Amygdala (tissue), 56 donors: ENCODE measurements at places on chromosomes 7 and 10.

DNA sequence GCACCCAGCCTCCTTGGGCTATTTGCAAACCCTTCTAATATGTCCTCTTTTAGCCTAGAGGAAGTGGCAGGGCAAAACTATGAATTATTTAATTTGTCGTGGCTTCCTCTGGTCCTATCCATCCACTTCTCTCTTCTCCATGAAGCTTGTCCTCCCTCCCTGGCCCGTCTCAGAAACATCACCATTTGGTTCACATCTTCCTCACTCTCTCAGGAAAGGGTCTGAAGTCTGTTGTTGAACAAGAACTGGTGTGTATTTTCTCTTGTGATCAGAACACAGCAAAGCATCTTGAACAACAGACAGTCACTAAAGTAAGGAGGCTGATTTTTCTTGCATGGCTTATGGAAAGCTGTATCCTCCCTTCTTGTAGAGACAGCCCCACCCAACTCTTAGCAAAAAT, 550.1 kb upstream of the NRP1 start:
- no peak for DNase-seq

GRCh38 chr10:4535521-4535920, 290.5 kb upstream of the AKR1E2 start:
- DNase-seq = no peak

DNA sequence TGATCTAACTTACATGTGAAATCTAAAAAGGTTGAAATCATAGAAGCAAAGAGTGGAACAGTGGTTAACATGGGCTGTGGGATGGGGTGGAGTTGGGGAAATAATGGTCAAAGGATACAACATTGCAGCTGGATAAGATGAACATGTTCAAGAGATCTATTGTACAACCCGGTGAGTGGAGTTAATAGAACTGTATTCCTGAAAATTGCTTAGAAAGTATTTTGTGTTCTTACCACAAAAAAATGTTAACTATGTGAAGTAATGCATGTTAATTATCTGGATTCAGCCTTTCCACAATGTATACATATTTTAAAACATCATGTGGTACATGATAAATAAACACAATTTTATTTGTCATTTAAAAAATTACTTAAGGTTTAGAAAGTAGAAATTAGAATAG, 271.0 kb upstream of the LRRTM3 start:
- no peak for DNase-seq

DNA sequence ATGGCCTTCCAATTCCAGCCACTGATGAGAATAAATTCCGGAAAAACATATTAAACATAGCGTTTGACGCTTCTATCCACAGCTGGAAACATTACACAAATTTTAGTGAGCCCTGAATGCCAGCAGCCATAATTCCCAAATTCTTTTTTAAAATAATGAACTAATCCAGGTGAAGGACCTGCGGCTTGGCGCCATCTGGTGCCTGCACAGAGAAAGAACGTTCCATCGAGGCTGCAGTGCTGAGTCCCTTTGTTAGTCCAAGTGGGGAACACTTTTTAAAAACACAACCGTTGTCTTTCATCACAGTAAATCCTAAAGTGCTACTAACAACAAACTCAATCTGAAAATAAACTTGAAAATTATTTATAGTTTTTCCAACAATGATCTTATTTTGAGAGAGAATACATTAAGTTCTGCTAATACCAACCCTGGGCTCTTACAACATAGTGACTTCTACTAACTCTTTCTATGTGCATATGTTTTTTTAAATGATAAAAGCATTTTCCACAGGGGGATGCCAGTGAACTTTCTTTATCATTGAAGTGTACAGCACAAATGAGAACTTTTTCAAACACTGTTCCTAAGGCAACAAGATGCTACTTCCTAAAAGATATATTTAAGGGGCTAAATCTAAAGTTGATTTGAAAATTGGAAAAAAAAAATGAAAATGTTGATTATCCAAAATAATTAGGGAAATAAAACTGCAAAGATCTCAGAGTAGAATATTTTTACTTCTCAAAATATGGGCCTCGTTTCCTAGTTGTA, 166.9 kb upstream of the RNF32 start:
- DNase-seq = no peak

- DNase-seq = no peak
Measured at GRCh38 chr10:96413151-96413787, 54.5 kb upstream of the OPALIN start.

- no peak for DNase-seq
Measured at GRCh38 chr10:114308531-114309363, 69.7 kb downstream of the VWA2 start.

GRCh38 chr10:30798646-30799185, 169.2 kb upstream of the LYZL2 start:
- DNase-seq = no peak

- no peak for DNase-seq
Measured at GRCh38 chr7:123367484-123368122, 166.8 kb downstream of the IQUB start.

DNA sequence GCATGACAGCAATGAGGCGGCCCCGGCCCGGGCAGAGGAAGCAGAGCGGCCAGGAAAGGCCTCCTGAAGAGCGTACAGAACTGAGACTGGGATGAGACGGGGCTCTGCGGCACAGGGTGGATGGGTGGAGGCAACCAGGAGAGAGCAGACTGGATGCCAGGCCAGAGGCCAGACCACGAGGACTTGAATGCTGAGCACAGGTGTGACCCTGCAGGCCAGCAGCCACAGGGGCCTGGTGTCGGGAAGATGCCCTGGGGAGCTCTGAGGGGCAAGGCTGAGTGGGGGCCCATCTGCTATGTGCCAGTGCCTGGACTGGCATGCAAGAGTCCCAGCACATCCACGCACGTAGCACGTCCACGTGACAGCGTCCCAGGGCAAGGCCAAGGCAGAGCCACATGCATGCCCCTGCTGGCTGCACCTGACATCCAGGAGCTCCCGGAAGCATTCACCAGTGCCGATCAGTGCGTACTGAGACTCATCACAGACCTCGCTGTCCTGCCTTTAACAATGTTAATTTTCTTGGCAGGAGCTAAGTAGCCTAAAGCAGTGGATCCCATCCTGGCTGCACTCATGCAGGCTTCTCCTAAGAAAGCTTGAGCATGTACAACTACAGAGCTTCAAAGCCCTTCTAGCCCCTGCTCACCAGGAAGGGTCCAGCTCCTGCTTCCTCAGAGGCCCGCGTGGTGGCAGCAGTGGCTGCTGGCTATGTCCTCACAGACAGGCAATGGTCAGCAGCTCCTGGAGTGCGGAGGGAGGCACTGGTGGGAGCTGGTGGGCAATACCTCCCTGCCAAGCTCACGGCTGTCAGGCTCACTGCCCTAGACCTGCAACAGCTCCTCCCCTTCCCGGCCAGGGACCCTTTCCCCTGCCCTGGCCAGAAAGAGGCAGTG, 18.0 kb downstream of the GRID1 start:
- DNase-seq = no peak

- no peak for DNase-seq
Measured at GRCh38 chr7:142481548-142481947, 223.7 kb upstream of the PRSS58 start.

- no peak for DNase-seq
Measured at GRCh38 chr7:150668472-150668911, 17.0 kb upstream of the GIMAP2 start.

DNA sequence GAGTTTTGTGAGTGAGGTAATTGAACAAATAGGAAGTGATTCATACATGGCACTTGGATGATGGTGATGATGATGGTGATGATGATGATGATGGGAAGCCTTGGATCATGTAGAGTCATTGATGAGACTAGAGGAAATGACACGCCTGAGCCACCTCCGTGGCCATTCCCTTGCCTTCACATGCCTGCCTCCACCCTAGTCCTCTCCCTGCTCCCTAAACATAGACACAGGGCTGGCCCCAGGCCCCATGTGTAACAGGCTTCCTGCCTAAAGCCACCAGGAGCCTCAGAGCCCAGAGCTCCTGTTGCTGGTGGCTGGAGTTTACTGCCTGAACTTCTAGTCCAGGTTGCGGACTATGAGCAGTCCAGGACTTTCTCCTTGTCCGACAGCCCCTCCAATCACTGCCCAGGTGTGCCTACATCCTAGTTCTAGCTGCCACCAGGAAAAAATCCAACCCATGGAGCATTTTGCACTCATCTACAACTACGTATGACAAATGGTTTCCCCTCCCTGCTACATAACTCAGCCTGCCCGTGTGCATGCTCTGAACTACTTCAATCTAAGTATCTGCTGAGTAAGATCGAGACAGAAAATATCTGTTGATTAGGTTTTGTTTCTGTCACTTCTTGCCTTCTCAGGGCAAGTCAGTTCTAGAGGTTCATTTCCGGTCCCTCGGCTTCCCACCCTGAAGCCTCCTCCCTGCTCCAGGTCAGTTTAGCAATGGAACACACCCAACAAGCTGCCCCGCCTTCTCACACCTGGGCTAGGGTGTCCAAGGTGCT, 35.5 kb upstream of the KDM7A start:
- no peak for DNase-seq

DNA sequence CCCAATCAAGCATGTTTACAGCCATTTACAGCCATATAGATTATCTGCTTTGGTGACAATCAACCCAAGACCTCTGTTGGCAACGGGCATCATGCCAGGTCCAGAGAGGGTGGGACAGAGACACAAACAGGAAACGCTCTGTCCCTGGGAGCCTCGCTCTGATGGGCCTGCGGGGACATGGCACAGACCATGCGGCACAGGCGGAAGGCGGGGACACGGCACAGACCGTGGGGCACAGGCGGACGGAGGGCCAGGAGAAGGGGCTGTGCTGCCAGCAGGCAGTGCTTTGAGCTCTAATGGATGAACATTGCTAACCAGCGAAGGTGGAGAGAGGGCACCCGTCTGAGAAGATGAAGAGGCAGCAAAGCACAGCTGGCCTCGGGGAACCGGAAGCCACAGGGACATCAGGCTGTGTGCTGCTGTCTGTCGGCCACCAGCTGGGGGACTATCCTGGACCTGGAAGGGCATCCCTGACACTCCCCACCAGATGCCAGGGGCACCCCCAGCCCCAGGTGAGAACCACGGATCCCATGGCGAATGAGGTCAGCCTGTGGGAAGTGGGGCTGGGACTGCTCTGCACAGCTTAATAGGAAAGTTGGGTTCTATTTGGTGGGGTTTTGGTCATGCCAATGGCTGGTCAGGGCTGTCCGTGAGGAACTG, 61.0 kb downstream of the DIP2C start:
- peak; percentile 79 for DNase-seq

DNA sequence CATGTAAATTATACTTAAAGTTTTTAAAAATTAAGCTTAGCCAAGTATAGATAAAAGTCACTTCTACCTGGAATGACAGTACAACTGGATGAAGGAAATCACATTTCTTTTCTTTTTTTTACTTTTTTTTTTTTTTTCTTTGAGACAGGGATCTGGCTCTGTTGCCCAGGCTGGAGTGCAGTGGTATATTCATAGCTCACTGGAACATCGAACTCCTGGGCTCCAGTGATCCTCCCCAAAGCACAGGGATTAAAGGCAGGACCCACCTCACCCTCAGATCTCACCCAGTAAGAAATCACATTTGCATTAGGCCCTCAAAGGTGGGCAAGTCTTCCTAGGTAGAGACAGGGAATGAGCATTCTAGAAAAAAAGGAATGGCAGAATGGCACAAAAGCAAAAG, 69.5 kb upstream of the C1GALT1 start:
- DNase-seq = no peak

- DNase-seq = no peak
Measured at GRCh38 chr10:52855546-52856325, 83.2 kb upstream of the MBL2 start.

DNA sequence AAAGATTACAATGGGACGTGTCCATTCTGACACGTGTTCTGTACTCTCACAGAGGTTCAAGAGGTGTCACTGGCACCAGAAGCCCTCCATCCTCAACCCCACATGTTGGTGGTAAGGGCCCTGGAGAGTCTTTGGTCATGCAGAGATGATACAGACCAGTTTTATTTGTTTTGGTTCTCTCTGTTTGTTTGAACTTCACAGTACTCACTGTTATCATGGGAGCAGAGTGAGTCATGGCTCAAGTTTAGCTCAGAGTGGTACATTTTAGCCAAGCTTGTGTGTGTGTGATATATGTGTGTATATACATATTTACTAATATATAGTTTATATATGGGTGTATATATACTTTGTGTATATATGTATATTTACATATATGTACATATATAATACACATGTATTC, 935.6 kb downstream of the GRID1 start:
- DNase-seq = no peak

- no peak for DNase-seq
Measured at GRCh38 chr7:158321936-158322615, 265.5 kb downstream of the PTPRN2 start.

- DNase-seq = no peak
Measured at GRCh38 chr10:50439187-50439586, 184.6 kb downstream of the SGMS1 start.

DNA sequence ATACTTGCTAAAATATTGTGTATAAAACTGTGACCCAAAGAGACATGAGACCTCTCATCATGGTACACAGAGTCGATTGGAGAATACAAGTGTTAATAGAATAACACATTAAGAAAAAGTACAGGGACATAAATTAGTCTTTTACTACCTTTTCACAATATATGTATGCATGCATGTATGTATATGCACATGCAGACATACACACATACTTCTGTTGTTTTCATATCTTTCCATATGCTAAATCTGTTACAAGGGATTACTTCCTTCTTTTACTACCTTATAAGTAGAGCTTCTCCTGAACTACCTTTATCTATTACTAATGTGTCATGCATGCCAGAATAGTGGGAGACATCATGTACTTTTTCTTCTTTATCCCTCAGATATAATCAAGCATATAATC, 131.6 kb downstream of the GPR158 start:
- DNase-seq = no peak

DNA sequence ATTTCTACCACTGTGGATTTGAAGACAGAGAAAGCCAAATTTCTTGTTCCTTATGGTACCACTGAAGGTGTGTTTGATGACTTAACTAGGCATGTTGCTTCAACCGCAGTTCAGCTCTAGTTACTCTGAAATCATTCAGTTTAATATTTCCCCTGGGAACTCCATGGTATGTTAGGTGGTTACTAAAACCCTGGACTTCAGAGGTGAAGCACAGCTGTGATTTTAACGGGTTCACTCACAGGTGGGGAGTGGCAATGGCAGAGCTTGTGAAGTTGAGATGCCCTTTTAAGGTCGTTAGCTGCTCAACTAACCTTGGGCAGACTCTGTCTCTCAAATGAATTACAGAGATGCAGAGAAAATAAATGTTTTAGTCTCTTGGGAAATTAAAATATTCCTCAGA, 163.6 kb upstream of the PHYHIPL start:
- no peak for DNase-seq

GRCh38 chr7:92988941-92989545, 128.7 kb downstream of the SAMD9 start:
- no peak for DNase-seq

GRCh38 chr7:101093906-101094305, 8.6 kb downstream of the TRIM56 start:
- DNase-seq = no peak

- no peak for DNase-seq
Measured at GRCh38 chr10:137031-137430, 1.8 kb downstream of the ZMYND11 start.

DNA sequence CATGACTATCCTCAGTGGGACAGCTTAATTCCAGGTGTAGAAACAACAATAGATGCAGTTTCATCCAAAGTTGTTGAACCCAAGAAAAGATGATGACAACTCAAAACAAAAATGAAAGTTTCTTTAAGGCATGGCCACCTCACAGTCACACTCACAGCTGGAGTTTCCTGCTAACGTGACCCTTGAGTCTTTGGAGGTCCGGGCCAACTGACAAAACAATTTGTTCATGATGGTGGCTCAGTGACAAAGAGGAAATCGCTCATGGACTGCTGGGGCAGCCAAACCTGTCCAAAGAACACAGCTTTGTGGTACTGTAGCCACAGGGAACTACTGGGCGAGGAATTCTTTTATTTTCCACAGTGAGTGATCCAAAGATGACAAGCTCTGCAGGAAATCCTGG, 96.0 kb upstream of the JCAD start:
- no peak for DNase-seq

GRCh38 chr7:140519007-140519399, 39.7 kb upstream of the MKRN1 start:
- no peak for DNase-seq
